Motor neuron (in vitro differentiated cells): ENCODE measurements at places on chromosomes 5 and 9. TPM values are rescaled to one million over a fixed set of nuclear protein-coding genes. Genes with fewer than 3 reads are reported as not detected.
A peak's percentile ranks its signal among the peaks of the same experiment; 100 is the strongest.

The ACOT12 gene
- 0.16 and 1.0 TPM in 2 replicates for total RNA-seq

The OTP gene
- 0.26 and 1.1 TPM in 2 replicates for total RNA-seq

The MOB3B gene
- total RNA-seq: 6.2 and 7.2 TPM in 2 replicates

The FAM193B gene
- total RNA-seq: 31.1 and 46.6 TPM in 2 replicates

The ANKRD31 gene
- 0.36 and 0.38 TPM in 2 replicates for total RNA-seq

The TCERG1 gene
- total RNA-seq: 50.0 and 64.6 TPM in 2 replicates

The SH3PXD2B gene
- 20.8 and 24.7 TPM in 2 replicates for total RNA-seq

The CXCL14 gene
- total RNA-seq: 4.1 and 8.7 TPM in 2 replicates

The FAM13B gene
- total RNA-seq: 13.1 and 14.6 TPM in 2 replicates

- ATAC-seq: no peak
Observed at GRCh38 chr5:91419571-91420537, 36.7 kb upstream of the ARRDC3 start.

DNA sequence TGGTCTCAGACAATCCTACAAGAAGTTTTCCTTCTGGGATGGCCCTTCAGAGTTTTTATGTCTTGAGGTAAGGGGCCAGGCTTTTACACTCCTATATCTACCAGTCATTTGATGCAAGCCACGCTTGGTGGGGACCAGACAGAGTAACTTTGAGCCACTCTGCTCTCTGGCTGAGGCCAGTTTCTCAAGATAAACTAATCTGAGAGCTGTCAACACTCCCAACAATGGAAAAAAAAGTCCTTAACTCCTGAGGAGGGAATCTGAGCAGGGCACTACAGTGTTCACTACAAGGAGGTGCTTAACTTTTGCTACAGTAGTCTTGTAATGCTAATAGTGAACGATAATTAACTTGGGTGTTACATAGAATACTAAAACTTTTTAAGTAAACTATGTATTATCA is 62.7 kb downstream of the MRPS30 start:
- ATAC-seq: no peak

GRCh38 chr9:128886211-128886891 is 4.4 kb downstream of the LRRC8A start:
- ATAC-seq: no peak

DNA sequence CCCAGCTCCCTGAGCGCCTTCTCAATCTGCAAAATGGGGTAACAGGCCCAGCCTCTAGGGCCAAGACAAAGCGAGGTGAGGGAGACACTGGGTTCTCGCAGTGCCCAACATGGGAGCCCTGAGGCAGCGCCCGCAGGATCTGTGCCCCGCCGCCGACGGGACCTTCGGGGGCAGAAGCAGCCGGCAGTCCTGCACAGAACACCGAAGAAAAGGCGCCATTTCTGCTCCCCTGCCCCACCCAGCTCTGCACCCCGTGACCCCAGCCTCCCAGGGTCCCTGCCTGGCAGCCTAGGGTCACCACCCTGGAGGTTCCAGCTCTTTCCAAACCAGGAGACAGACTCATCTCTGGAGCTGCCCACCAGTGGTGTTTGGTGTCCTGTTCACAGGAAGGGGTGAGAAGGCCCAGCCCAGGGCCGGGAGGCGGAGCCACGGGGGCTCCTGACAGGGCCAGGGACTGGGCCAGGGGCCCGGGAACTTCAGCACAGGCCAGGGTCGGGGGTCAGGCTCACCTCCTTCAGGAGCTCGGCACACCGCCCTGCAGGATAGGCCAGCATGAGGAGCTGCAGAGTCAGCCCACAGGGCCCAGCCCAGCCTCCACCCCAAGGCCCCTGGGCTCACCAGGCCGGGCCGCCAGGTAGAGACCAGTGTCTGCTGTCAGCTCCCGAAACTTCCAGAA is 3.3 kb downstream of the LCN8 start:
- no peak for ATAC-seq

GRCh38 chr5:177471610-177472356 is 1.7 kb downstream of the DBN1 start:
- ATAC-seq: no peak

- ATAC-seq: no peak
Observed at GRCh38 chr5:82620957-82621600, 342.9 kb upstream of the RPS23 start.

DNA sequence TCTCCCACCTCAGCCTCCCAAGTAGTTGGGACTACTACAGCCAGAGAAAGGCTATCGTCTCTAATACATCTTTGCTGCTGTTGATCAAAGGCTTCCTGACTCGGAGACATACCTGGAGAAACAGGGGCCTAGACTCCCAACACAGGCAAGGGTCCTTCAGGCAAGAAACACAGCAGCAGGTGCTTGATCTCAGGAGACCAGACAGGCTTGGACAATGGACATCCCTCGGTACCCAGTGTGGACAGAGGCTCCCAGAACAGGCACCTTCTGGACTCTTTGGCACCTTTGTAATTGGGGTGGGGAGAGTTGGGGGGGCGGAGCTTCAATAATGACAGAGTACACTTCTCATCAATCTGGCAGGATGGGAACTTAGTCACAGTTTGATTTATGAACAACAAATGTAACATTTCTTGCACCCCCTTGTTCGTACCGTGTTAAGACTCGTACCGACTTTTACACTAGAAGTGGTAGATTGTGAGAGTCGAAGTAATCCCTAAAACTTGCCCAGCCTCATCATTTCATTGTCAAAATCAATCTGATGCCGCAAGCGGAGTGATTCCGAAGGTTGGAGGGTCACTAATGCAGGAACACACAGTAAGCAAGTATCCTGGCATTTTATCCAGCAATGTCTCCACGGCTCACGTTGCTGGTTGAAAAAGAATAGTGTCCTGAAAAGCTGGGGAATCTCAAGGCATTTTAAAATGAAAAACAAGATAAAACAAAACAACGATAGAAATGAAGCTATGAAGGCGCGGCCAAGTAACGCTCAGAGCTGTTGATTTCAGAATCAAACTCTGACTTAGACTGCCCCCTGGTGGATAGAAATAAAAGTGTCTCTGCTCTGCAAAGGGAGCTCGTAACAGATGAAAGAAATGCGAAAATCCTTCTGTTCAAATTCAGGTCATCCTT is 46.4 kb upstream of the STK32A start:
- peak; percentile 78 for ATAC-seq

DNA sequence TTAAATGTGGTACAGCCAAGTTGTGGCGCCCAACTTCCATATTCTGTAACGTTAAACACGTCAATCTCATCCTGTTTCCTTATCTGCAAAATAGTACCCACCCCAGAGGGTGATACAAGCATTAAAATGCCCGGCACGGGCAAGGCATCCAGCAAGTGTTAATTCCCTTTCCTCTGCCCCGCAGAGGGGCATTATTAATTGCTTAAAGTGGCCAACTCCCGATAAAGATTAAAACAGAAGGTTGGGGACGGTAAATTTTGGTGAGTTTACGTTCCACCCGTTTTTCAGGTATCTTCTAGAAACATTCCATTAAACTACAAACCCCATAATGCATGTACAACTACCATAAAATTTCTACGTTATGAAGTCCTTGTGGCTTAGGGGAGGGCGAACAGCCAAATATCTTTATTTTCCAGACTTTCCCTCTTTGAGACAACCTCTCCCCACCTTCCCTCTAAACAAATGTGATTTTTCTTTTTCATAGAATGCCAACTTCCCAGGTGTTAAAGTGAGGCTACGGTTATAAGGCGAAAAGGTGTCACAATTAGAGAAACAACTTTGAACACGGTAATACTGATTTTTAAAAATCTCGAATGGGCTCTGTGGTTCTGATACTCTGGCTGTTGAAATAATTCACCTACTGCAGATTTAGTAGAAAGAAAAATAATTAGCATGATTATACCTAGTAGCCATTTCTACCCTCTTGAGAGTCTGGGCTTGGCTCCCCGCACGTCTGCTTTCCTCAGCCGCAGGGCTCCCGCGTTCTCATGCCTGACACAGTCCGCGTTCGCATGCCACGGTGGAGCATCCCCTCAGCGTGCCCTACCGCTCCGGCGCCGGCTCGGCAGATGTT is 1.2 kb upstream of the GPBP1 start:
- no peak for ATAC-seq

DNA sequence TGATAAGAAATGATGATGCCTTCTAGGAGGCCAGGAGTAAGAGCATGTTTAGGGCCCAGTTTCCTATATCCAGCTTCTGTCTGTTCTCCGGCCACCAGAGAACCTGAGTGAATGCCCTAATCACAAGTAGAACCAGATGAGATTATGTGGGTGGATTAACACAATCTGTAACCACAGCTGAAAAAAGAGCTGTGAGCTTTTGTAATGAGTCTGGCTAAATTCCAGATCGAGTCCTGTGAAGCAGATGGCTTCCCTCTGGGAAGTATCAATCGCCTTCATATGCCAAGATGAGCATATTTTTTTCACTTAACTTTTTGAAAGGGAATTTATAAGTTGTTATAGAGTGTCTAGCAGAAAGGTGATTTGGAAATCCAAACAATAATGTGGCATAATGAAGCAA is 99.8 kb downstream of the NNT start:
- ATAC-seq: no peak

- no peak for ATAC-seq
Observed at GRCh38 chr5:151556806-151557205, 34.3 kb downstream of the FAT2 start.

DNA sequence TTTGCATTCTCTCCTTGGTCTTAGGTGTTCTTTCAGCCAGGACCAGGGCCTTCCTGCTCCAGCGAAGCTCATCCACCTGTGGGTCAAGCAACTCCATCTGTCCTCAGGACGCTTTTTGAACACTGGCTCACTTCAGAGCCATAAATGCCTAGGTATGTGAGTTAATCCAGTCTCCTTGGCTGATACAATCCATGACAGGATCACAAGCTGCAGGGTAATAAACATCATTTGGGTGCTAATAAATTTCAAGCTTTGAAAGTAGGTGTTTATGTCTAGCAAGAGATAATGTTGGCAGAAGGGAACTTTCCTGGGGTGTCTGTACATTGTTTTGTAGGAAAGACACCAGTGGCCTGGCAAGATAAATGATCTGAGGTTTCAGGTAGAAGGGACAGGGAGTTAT is 159.2 kb upstream of the TUT7 start:
- ATAC-seq: no peak

DNA sequence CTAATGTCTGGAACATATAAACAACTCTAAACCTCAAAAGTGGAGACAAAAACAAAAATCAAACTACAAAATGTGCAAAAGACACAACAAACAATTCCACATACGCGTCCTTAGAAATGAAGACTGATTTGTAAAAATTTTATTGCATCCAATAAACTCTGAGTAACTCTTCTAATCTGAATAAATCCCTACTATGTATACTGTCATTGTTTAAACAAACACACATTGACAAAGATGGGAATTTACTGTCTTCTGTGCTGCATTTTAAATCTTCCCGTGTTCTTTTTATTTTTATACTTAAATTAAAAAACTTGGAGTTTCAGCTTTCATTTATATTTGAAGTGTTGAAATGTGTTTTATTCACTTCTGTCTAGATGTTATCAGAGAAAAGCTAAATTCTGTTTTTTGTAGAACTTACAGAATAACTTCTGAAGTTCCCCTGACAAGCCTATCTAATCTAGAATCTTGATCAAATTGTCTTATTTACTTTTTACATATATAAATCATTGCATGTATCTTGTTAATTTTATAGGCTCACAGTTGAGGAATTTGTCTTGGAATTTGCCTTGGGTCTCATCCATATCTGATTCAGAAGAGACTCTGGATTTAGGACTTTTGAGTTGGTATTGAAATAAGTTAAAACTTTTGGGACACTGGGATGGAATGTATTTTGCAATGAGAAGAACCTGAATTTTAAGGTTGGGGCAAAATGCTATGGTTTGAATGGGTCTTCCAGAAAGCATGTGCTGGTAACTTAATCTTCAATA is 2064.4 kb upstream of the C9orf72 start:
- ATAC-seq: no peak

DNA sequence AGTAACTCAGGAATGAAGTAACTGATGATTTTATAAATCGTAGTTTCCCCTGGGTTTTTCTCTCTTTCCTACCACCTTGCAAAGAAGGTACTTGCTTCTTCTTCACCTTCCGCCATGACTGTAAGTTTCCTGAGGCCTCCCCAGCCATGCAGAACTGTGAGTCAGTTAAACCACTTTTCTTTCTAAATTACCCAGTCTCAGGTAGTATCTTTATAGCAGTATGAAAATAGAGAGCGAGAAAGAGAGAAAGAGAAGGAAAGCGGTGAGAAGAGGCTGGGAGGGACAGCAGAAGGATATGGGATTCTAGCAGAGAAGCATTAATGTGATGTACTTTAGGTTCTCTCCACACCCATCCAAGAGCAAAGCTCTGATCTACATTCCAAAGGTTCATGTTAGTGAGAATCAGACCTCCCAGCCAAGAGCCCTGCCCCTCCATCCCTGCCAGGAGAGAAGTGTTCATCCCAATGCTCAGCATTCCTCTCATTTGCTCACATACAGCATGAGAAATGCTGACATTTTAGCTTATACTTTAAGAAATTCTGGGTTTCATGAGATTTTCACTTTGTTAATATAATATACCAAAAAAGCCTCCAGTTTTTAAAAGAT is 185.0 kb upstream of the PTGER4 start:
- ATAC-seq: no peak

- no peak for ATAC-seq
Observed at GRCh38 chr5:120640778-120641177, 176.7 kb downstream of the PRR16 start.
